Fibroblast of lung (primary cell): ENCODE measurements at places on chromosomes 4 and X. TPM values are rescaled to one million over a fixed set of nuclear protein-coding genes. Genes with fewer than 3 reads are reported as not detected.

- DNase-seq, result no peak
Observed at GRCh38 chrX:78106651-78106986, 2.6 kb downstream of the PGK1 start.

DNA sequence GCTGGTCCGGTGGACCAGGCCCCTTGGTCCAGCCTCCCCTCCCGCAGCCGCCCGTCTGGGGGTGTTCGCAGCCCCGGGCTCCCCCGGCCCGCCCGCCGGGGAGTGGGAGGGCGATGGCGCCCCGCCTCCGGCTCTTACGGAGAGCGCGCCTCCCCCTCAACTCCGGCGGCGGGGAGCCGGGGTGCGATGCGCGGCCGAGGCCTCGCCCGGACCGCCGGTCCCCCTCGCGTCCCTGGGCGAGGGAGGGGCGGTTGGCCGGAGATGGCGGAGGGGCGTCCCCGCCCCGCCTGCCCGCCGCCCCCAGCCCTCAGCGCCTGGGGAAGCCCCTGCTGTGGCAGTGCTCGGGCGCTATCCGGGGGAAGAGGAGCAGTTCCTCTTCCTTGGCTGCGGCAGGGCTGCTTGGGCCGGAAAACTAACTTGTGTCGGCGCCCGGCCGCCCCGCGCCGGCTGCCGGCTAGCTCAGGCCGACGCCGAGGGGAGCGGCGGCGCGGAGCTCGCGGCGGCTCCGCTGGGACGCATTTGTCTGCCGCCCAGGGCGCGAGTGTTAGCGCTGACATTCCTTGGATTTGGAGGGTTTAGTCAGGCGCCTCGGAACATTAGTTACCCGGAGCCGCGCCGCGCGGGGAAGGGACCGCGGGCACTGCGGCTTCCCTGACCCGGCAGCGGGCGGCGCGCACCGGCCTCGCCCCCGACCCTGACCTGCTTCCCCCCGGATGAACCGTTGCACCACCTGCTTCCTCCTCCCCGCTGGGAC is 994 bp downstream of the GALNT7 start:
- DNase-seq, result peak; percentile 70

Gene PPP1R2C
- not detected in 2 replicates for total RNA-seq

Gene TEX13B
- total RNA-seq, result not detected in 2 replicates

Gene CXCL10
- under 0.01 and 0.33 TPM in 2 replicates for total RNA-seq

DNA sequence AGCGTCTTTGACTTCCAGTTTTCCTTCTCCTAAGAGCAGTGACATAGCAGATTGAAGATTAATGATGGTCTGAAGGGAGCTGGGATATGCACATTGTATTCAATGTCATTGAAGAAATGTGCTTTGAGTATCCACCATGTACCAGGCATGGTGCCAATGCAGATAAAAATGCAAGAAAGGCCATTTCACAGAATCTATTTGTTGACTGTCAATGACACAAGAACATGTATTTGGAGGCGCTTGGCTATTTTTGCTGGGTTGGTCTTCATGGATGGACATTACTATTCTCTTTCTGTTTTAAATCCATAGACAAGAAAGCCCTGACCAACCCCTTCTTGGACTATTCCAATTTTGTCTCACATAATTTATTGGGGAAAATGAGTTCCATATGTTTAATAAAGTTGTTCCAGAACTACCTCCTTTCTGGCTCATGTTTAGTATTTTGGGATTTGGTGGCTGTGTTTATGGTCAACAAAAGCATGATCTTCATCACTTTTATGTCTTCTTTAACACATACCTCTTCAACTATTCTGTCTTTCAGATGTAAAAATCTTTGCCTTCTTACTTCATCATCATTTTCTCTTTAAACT is 174.5 kb downstream of the CPE start:
- no peak for DNase-seq
